Retinal pigment epithelial cell (primary cell): ENCODE measurements at places on chromosomes 1 and 21.
A peak's percentile ranks its signal among the peaks of the same experiment; 100 is the strongest.

- DNase-seq, result no peak
Measured at GRCh38 chr1:14876747-14877146, 276.8 kb upstream of the TMEM51 start.

DNA sequence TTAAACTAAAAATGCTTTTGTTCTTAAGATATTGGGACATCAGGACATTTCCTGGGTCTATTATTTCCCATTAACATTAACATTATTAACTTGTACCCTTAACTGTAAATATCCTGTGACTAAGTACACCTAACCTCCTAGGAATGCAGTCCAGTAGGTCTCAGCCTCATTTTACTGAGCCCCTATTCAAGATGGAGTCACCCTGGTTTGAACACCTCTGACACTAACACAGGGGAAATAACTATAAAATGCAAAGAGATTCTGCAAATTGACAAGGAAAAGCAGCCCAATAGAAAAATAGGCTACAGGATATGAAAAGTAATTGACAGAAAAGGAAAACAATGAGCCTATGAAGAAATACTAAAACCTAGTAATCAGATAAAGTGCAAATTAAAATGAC is 11.6 kb upstream of the NCMAP start:
- DNase-seq, result no peak

- no peak for DNase-seq
Measured at GRCh38 chr1:6392809-6393399, 663 bp downstream of the ACOT7 start.

- no peak for DNase-seq
Measured at GRCh38 chr1:53060579-53060978, 1.4 kb upstream of the PODN start.

DNA sequence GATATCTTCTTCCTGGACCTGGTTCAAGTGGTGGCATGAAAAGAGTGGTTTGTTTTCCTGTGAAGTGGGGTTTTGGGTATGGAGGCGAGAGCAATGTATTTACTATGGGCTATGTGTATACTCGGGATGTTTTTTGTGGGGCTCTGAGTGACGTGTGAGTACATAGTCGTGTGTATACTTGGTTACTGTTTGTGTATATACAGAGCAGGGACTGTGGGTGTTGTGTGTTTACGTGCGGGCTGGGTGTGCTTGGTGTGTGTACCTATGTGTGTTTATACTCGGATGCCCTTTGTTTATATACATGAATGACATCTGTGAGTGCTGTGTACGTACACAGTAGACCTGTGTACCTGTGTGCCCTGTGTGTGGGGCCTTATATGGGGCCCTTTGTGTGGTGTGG is 50.0 kb downstream of the YARS1 start:
- DNase-seq, result no peak

DNA sequence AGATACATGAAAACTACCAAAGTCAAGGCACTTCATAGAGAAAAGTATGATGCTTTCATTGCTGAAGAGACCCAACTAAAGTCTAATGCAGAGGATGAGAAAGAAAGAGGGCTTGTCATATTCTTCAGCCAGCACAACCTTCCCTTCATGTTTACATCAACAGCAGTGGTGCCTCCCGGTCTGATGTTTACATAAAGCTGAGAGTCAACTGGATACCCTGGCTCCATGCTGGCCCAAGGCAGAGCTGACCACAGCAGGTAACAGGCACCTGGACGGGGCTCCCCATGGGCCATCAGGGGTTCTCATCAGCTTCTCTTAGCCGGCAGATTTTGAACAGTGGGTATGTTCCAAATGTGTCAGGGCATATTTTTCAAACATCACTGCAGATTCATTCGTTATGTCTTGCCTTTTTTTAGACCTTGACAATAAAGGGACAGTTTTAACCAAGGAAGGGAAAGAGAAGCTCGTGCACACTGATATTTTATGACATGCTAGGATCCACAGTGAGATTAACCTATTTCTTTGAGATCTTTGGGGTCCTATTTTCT is 117.1 kb downstream of the NRIP1 start:
- DNase-seq, result no peak

DNA sequence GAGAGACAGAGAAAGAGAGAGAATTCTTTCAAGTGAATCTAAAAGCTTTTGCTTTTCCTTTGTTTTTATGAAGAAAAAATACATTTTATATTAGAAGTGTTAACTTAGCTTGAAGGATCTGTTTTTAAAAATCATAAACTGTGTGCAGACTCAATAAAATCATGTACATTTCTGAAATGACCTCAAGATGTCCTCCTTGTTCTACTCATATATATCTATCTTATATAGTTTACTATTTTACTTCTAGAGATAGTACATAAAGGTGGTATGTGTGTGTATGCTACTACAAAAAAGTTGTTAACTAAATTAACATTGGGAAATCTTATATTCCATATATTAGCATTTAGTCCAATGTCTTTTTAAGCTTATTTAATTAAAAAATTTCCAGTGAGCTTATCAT is 117.6 kb downstream of the PTPRC start:
- no peak for DNase-seq

- no peak for DNase-seq
Measured at GRCh38 chr1:11740258-11741192, 4.6 kb downstream of the AGTRAP start.

DNA sequence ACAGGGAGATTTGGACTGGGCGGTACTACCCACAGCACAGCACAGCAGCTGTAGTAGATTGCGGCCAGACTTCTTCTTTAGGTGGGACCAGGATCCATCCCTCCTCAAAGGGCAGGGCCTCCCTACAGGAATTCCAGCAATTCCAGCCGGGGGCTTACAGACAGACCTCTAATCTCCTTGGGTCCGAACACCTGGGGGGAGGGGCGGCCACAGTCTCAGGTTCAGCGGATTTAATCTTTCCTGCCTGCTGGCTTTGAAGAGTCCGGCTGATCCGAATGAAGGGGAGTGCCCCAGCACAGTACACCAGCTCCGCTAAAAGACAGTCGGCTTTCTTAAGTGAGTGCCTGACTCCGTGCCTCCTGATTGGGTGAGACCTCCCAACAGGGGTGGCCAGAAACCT is 1708.5 kb downstream of the BRINP3 start:
- DNase-seq, result peak; percentile 34

- DNase-seq, result no peak
Measured at GRCh38 chr1:6695868-6696267, 5.7 kb downstream of the DNAJC11 start.

DNA sequence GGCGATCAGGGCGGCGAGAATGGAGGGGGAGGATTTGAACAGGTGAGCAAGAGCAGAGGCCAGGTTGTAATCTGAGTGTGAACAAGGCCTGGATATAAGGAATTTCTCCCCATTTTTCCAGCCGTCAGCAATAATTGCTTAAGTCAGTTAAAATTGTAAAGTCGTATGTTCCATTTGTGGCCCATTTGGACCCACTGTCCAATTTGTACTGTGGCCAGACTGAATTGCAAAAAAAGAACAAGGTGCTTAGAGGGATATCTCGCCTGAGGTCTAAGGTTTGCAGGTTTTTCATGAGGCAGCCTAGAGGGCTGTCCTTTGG is 1.0 kb downstream of the ERVH48-1 start:
- DNase-seq, result no peak

- DNase-seq, result no peak
Measured at GRCh38 chr1:76122271-76122670, 47.7 kb downstream of the ST6GALNAC3 start.

DNA sequence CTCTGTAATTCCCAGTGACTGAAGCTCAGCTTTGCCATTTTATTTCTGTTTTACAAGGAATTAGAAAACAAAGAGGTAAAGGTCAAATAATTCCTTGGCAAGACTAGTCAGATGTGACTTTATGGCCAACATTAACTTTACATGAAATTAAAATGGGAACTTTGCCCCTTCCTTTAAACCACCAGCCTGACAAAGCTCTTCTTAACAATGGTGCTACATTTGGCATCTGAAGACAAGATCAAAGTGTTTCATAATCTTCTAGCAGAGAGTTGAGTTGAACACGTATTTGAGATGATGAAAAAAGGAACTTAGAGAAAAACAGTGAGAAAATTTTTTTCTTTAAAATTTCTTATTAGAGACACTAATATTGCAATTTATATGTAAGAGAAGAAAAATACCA is 193.8 kb downstream of the AK5 start:
- no peak for DNase-seq

DNA sequence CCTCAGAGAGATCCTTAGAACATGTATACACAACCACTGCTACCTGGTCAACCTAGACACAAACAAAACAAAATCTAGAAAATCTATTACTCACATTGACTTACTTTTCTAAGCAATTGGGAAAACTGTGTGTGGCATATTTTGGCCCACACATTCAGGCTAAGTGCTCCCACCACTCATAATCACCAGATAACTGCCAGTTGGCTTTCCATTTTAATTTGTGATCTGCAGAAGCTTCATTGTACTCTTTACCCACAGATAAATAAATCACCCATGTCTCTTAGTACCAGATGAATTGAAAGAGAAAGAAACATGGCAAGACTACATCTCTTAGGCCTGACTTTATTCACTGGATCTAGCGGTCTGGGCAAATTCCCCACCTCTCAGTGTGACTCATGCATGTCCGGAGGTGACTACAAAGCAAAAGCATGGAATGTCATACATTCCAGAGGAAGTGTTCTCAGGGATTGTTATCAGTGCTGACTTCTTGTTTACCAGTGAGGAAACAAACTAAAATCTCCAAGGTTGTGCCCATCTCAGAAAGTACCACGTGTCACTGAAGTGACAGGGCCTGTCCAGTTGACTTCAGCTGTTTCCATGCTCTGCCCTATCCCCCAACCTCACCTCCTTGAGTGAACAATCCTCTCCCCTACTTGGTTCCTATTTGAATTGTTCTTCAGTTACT is 52.4 kb upstream of the BCL10 start:
- DNase-seq, result peak; percentile 95

DNA sequence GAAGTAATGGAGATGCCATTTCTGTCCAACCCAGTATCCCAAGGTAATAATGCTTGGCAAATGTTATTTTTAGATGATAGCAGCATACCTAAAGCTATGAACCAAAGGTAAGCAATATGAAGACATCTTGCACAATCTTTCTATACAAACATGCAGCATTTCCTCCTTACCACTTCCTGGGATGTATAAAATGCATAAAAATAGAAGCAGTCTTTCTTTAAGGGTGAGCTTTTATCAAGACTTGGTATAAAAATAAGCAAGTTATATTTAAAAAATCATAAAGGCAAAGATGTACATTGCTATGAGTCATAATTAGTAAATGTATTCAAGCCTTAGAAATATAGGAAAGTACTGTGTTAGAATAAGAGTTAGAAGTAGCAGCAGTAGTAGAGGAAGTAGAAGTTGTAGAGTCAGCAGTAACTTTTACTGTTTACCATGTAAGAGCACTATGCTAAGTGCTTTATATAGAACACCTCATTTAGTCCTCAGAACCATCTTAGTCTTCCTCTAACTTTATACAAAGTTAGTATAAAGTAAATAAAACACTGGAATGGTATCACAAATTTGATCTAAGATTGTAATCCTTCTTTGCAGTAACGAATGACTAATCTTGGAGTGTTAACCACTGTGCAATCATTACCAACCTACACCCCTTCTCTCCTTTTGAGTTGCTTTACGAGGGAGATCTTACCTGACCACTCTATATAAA is 371.3 kb downstream of the VAV3 start:
- no peak for DNase-seq

- no peak for DNase-seq
Measured at GRCh38 chr1:234911787-234912186, 216.8 kb downstream of the TOMM20 start.

DNA sequence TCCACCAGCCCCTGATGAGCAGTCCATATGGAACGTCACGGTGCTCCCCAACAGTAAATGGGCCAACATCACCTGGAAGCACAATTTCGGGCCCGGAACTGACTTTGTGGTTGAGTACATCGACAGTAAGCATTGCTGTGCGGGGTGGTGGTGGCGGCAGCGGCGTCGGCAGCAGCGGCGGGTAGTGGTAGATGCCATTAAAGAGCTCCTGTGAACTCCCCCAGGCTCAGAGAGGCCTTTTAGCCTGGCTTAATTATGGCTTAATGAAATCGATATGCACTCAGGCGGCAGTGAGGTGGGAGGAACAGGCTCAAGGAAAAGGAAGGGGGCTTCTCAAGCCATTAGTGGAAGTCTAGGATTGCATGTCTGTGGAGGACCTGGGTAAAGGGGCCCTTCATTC is 41.9 kb upstream of the CNTN2 start:
- DNase-seq, result no peak

DNA sequence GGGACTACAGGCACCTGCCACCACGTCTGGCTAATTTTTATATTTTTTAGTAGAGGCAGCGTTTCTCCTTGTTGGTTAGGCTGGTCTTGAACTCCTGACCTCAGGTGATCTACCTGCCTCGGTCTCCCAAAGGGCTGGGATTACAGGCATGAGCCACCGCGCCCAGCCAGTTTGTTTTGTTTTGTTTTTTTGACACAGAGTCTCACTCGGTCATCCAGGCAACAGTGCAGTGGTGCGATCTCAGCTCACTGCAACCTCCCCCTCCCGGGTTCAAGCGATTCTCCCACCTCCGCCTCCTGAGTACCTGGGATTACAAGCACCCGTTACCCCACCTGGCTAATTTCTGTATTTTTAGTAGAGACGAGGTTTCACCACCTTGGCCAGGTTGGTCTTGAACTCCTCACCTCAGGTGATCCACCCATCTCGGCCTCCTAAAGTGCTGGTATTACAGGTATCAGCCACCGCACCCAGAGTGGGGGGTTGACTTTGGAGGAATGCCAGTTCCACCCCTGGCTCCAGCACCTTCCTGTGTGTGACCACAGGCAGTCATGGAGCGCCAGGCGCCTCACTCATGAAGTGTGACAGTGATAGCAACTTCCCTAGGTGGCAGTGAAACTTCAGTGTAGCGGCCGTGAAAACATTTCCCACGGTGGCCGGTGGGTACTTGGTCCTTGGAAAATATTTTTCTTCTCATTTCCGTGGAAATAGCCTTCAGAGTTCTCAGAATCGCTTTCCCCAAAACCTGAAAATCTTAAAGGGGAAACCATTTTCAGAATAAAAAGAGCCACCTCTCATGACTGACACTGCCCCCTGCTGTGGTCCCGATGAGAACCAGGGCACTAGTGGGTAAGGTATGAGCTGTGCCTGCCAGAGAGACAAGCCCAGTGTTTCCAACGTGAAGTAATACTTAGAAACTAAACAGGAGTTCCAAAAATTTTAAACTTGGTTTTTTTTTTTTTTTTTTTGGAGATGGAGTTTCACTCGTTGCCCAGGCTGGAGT is 48.6 kb downstream of the WDR4 start:
- DNase-seq, result no peak

DNA sequence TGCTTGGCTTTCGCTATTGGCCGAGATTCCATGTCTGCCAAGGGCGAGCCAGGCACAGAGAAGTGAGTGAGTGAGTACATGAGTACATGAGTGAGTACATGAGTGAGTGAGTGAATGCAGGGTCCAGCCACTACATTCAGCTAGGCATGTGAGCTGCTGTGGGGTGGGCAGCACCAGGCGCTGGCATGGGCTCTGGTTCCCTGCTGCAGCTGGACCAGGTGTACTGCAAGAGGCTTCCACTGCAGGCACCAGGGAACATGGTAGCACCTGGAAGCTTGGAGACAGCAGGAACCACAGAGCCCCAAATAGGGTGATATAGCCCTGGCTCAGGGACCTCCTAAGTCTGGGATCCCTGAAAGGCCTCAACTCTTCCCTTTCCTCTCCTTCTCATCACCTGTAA is 330.2 kb downstream of the USP25 start:
- DNase-seq, result no peak

GRCh38 chr1:165635329-165635728 is 4.3 kb downstream of the MGST3 start:
- DNase-seq, result no peak
